Glutamatergic neuron (in vitro differentiated cells): ENCODE measurements at places on chromosomes 2 and 18. TPM values are rescaled to one million over a fixed set of nuclear protein-coding genes. Genes with fewer than 3 reads are reported as not detected.

DNA sequence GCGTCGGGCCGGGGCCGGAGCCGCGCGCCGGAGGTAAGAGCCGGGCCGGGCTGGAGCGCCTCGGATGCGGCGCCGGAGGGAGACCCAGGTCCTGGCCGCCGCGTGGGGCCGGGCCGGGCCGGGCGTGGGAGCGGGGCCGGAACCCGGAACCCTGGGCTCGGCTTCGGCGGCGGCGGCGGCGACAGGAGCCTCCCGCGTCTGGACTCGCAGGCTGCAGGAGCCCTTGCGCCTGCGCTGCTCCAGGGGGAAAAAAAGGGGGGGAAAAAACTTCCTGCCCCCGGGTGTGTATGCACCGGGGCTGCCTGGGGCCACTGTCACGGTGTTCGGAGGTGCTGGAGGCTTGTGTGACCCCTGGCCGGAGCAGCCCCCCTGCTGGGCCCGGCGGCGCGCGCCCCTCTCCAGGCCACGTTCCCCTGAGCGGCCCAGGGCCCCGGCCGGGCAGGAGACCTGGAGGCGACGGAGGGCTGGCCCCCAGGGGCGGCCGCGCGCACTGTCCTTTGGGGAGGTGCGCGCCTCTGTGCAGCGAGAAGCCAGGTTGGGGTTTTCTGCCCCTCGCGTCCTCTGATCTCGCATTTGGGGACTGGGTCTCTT is 864 bp downstream of the KLHL29 start:
- peaks cover 13% of the 10 kb centered on the region for H3K27me3 ChIP-seq
- peak overlapping the region; percentile 97 for H3K4me3 ChIP-seq
- peak; percentile 41 for DNase-seq
- H3K36me3 ChIP-seq, result no peaks in the 10 kb centered on the region
- H3K27ac ChIP-seq, result peak overlapping the region; percentile 52
- peaks cover 17% of the 10 kb centered on the region for H3K4me1 ChIP-seq

GRCh38 chr2:176206136-176206535 is 17.7 kb downstream of the HOXD1 start:
- no peak overlapping the region for H3K4me3 ChIP-seq
- peaks cover 2% of the 10 kb centered on the region for H3K27me3 ChIP-seq
- no peak for DNase-seq
- no peak overlapping the region for H3K27ac ChIP-seq
- no peaks in the 10 kb centered on the region for H3K4me1 ChIP-seq

GRCh38 chr2:136253288-136254004 is 135.5 kb upstream of the CXCR4 start:
- H3K27ac ChIP-seq, result no peak overlapping the region
- H3K4me1 ChIP-seq, result peaks cover 22% of the 10 kb centered on the region
- no peak for DNase-seq

GRCh38 chr2:121532347-121532766 is 1.7 kb downstream of the RNU4ATAC start:
- no peak for DNase-seq
- peak overlapping the region; percentile 58 for H3K4me3 ChIP-seq
- H3K27ac ChIP-seq, result peak overlapping the region; percentile 84
- H3K36me3 ChIP-seq, result no peaks in the 10 kb centered on the region
- H3K4me1 ChIP-seq, result peaks cover 39% of the 10 kb centered on the region
- peaks cover 4% of the 10 kb centered on the region for H3K27me3 ChIP-seq

DNA sequence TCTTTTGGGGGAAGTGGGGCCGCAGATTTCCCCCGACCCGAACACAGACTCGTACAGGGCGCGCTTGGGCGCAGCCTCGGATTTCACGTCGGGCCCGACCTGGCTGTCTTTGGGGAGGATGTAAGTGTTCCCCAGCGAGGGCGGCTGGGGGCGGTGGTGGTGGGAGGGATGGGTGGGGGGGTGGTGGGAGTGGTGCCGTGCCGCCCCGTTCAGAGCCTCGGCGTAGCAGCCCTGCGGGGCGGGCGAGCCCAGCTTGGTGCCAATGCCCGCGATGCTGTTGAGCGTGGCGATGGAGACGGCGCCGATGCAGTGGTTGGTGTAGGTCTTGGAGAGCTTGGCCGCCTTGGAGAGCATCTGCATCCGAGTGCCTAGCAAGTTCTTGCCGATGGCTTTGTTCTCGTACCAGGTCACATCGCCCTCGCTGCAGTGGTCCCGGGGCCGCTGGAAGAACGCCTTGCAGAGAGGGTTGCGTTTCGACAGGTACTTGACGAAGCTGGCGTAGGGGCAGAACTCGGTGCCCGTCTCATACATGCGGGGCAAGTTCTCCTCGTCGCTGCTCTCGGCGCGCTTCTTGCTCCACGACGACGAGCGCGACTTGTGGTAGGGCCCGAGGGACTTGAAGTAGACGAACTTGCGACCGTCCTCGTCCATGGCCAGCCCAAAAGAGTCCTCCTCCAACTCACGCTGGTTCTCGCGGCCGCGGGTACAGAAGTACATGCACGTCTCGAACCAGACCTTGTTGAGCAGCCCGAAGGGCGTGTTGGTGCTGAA is 1.3 kb downstream of the KCTD1 start:
- peak overlapping the region; percentile 64 for H3K27ac ChIP-seq
- peaks cover 9% of the 10 kb centered on the region for H3K4me1 ChIP-seq
- H3K36me3 ChIP-seq, result no peaks in the 10 kb centered on the region
- H3K27me3 ChIP-seq, result peaks cover 21% of the 10 kb centered on the region
- H3K4me3 ChIP-seq, result peak overlapping the region; percentile 94
- DNase-seq, result peak; percentile 35

DNA sequence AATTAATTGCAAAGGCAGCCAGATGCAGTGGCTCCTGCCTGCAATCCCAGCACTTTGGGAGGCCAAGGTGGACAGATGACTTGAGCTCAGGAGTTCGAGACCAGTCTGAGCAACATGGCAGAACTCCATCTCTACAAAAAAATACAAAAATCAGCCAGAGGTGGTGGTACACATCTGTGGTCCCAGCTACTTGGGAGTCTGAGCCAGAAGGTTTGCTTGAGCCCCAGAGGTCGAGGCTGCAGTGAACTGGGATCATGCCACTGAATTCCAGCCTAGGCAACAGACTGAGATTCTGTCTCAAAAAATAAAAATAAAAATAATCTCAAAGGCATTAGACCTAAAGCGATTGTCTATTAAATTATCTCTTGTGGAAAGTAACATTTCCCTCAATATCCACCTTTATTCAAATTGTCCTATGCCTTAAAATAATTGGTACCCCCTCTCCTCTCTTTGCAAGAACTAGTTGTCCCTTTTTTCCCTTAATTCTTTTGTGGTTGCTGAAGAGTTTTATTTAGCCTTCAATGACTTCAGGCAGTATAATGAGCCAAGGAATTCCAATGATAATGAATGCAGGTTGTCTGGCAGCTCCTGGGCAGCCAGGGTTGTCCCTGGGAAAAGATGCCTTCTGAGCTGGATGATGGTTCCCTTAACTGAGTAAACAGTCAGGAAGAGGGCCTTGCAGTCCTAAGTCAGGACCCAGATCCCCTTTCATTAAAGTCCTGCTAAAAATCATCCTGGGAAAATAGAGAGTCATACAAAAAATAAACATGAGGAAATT is 32.2 kb downstream of the GPR75 start:
- H3K4me1 ChIP-seq, result peaks cover 3% of the 10 kb centered on the region
- peaks cover 3% of the 10 kb centered on the region for H3K27me3 ChIP-seq
- no peak overlapping the region for H3K27ac ChIP-seq
- DNase-seq, result no peak

DNA sequence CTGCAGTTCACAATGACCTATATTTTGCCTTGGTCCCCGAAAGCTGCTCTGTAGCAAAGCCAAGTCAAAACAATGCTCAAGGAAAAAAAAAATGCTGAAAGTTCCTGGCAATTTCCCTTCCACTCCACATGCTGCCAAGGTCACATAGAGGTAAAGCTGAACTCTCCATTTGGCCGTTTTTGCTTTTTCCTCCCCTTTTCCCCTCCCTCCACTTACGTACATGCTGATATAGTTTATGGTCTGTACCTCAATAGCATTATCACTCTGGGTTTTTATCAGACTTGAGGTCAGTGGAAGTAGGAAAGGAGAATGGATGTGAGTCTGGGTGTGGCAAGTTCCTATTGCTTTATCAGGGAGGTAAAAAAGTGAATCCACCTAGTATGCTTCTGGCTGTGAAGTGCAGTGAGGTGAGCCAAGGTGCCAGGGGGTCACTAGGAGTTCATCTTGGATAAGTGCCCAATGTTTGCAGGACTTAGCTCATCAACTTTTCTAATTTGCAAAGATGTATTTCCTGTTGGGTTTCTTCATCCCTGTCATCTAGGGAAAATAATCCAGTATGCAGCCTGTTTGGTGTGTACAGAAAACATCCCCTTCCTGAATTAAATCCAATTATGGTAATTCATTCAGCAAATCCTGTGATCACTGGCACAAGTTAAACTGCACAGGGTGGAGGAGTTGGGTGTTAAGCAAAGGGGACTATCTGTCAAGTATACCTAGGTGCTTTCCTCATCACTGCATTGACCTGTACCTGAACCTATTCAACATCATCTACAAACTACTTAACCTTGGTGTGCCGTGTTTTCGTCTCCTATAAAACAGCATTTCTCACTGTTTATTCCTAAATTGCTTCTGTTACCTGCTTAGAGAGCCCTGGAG is 124.3 kb upstream of the CYP26B1 start:
- no peak for DNase-seq
- H3K27me3 ChIP-seq, result no peaks in the 10 kb centered on the region
- H3K27ac ChIP-seq, result no peak overlapping the region

DNA sequence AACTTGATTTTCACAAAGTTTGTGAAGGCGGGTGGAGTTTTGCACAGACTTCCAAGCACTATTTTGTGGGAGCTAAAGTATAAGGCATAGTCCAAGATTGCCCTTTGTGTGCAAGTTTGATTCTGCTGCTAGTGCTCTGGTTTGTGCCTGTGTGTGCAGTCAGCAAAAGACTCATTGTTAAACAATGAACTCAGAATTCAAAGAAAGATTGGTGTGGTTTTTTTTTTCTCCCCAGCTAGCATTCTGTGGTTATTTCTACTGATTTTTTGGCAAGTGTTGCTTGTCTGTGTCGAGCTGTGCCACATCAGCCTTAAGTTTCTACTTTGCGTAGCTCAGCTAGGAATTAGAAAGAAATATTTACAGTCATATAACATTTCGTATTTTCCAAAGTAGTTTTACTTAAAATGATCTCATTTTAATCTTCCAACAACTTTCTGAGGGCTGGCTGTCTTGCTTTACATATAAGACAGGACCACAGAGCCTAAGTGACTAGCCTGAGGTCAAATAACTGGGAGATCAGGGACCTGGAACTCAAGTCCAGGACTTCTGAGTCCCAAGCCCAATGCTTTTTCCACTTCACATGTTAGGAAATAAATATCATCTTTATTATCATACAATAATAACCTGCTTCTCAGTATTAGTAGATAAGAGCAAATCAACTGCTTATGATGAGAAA is 69.8 kb downstream of the BABAM2 start:
- no peaks in the 10 kb centered on the region for H3K4me1 ChIP-seq
- DNase-seq, result no peak
- H3K36me3 ChIP-seq, result no peaks in the 10 kb centered on the region
- H3K27ac ChIP-seq, result no peak overlapping the region
- no peak overlapping the region for H3K4me3 ChIP-seq
- H3K27me3 ChIP-seq, result no peaks in the 10 kb centered on the region

- H3K4me3 ChIP-seq, result no peak overlapping the region
- no peak for DNase-seq
- H3K36me3 ChIP-seq, result no peaks in the 10 kb centered on the region
- peaks cover 3% of the 10 kb centered on the region for H3K27me3 ChIP-seq
- no peak overlapping the region for H3K27ac ChIP-seq
- no peaks in the 10 kb centered on the region for H3K4me1 ChIP-seq
These were observed 79.3 kb downstream of the FBXO15 start for GRCh38 chr18:74068296-74068695.

DNA sequence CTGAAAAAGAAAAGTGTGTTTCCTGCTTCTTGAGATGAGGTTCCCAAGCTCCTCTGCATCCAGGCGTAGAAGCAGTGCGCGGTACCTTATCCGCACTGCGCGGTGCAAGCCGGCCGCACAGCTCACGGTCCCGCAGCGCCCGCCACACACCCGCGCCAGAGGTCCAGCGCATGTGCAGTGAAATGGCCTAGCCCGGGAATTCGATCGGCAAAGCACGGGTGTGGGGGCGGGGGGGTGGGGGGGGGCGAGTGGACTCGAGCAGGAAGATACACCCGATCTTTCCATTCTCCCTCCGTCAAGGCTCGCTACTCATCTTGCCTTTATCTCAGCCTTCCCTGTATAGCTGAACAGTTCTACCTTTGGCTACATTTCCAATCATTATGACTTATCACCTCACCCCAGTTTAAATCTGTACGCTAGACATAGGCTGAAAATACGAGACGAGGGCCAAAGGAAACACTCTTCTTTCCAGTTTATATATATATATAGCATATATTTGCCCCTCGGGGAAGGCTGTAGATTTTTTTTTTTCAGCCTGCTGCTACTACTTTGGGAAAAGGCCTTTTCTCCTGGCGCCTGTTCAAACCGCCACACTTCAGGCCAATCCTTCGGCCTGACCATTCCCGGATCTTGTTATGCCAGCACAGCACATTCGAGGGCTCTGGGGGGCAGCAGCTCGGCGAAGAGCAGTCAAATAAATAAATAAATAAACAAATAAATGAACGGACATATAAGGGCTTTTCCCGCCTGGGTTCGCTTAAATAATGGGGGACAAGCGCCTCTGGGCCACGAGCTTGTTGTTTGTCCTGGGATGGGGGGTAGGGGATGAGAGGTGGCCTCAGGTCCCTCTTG is 10.4 kb downstream of the HOXD8 start:
- H3K4me1 ChIP-seq, result no peaks in the 10 kb centered on the region
- peaks cover 39% of the 10 kb centered on the region for H3K27me3 ChIP-seq
- H3K4me3 ChIP-seq, result peak overlapping the region; percentile 12
- peaks cover 5% of the 10 kb centered on the region for H3K36me3 ChIP-seq
- no peak overlapping the region for H3K27ac ChIP-seq

GRCh38 chr2:237909075-237909695 is 49.8 kb downstream of the RAMP1 start:
- no peak overlapping the region for H3K27ac ChIP-seq
- peaks cover 6% of the 10 kb centered on the region for H3K27me3 ChIP-seq
- H3K36me3 ChIP-seq, result no peaks in the 10 kb centered on the region
- no peaks in the 10 kb centered on the region for H3K4me1 ChIP-seq

DNA sequence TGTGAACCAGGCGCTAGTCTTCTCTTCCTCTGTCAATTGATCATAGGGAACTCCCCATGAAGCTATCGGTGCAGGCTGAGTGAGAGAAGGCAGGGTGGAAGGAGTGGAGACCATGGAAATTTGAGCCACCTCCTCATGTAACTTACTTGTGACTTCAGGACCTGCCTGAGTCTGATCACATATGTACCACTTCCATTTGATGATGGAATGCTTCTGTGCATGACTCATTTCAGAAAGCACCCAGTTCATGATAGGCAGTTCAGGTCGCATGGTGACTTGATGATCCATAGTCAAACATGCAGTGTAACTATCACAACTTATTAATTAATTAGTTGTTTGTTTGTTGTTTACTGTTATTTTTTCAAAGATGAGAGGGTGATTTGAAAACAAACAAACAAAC is 1296.7 kb downstream of the SUCLG1 start:
- no peak for DNase-seq
- no peaks in the 10 kb centered on the region for H3K27me3 ChIP-seq
- H3K27ac ChIP-seq, result no peak overlapping the region
- H3K4me3 ChIP-seq, result no peak overlapping the region
- H3K4me1 ChIP-seq, result no peaks in the 10 kb centered on the region

GRCh38 chr2:29021886-29022285 is 40.8 kb downstream of the TOGARAM2 start:
- no peak overlapping the region for H3K27ac ChIP-seq
- H3K27me3 ChIP-seq, result no peaks in the 10 kb centered on the region
- peaks cover 11% of the 10 kb centered on the region for H3K4me1 ChIP-seq
- no peak overlapping the region for H3K4me3 ChIP-seq
- no peaks in the 10 kb centered on the region for H3K36me3 ChIP-seq

GRCh38 chr2:228771774-228772173 is 499.3 kb downstream of the PID1 start:
- H3K27me3 ChIP-seq, result no peaks in the 10 kb centered on the region
- H3K4me3 ChIP-seq, result no peak overlapping the region
- H3K36me3 ChIP-seq, result no peaks in the 10 kb centered on the region

The SPP2 gene
- total RNA-seq, result not detected

The TMEM169 gene
- 166 TPM for total RNA-seq

The SPC25 gene
- 7.1 TPM for total RNA-seq

The SLC16A14 gene
- total RNA-seq, result 4.4 TPM
